Right cardiac atrium (tissue), 5 donors: ENCODE measurements at places on chromosomes 6 and 20. TPM values are rescaled to one million over a fixed set of nuclear protein-coding genes. Genes with fewer than 3 reads are reported as not detected.

Gene SLA2
- polyA plus RNA-seq: 0.20 TPM

Gene MTRF1L
- 17.7 TPM for polyA plus RNA-seq

Gene TUBB2B
- 4.7 TPM for polyA plus RNA-seq

Gene DACT2
- polyA plus RNA-seq: 1.4 TPM

Gene SLC17A3
- not detected for polyA plus RNA-seq

Gene KCNQ5
- polyA plus RNA-seq: 0.25 TPM

Gene BPIFB2
- polyA plus RNA-seq: not detected

Gene WFDC2
- 2.6 TPM for polyA plus RNA-seq

Gene TRDN
- polyA plus RNA-seq: 175 TPM

Gene GSTA1
- polyA plus RNA-seq: 0.09 TPM

Gene PRDM13
- polyA plus RNA-seq: not detected

Gene TCF21
- polyA plus RNA-seq: 7.9 TPM

Gene FOXS1
- 3.0 TPM for polyA plus RNA-seq

Gene FAM83D
- polyA plus RNA-seq: 0.63 TPM

Gene KCNK15
- 0.70 TPM for polyA plus RNA-seq

Gene CALHM6
- 5.9 TPM for polyA plus RNA-seq

Gene TBC1D32
- polyA plus RNA-seq: 0.79 TPM

Gene PRND
- polyA plus RNA-seq: not detected
